ENCODE measurements at places on chromosomes 5 and 9.

- DNase-seq: no peak
Observed at GRCh38 chr9:8653111-8653510, 853.5 kb upstream of the DMAC1 start.

DNA sequence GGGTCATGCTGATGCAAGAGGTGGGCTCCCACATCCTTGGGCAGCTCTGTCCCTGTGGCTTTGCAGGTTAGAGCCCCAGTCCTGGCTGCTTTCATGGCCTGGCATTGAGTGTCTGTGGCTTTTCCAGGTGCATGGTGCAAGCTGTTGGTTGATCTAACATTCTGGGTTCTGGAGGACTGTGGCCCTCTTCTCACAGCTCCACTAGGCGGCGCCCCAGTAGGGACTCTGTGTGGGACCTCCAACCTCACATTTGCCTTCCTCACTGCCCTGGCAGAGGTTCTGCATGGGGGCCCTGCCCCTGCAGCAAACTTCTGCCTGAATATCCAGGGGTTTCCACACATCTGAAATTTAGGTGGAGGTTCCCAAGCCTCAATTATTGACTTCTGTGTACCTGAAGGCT, 150.1 kb downstream of the NNT start:
- DNase-seq: no peak

DNA sequence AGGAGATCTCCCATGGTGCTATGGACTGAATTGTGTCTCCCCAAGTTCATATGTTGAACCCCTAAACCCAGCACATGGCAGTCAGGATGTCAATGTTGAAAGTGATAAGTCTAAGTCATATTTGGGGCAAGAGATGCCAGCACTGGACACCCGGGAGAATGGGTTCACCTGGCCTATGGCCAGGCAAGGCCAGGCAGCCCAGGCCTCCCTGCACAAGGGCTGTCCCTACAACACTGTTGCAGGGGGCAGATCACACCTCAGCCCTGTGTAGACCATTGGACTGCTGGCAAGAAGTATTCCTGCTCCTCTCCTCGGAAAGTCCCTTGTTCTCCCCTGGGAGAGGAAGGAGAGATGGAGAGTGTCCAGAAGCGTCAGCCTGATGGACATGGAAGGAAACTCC, 240.5 kb downstream of the GADD45G start:
- DNase-seq: no peak

DNA sequence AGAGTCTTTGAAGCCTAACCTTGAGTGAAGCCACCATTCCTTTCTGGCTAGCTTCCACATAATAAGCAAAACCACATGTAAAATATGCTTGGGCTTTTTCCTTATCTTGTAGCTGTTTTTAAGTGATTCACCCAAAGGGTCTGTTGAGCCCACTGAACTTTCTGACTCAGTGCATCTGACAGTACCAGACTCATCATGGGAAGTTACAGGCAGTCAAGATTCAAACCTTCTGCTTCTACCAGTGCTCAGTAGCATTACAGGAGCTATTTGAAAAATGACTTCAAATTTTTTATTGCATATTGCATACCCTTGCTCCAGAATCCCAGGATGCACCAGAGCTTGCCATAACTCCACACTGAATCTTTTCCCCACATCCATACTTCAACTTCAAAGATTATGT, 87.5 kb upstream of the PTPRD start:
- DNase-seq: no peak

DNA sequence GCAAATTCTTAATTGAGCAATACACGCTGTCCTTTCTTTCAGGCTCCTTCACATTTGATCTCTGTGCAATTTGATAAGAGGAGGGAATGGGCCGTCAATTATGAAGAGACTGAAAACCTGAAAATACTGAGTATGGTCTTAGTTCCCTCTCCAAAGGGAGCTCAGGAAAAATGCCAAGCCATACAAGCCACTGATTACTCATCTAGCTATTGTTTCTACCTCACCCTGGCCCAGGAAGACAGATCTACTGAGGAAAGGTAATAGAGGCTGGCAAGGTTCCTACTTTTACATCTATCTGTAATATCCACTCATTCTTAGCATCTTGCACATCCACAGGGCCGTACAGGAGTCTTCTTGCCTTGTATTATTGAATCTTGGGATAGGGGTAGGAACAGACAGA, 23.7 kb upstream of the TNC start:
- DNase-seq: no peak

DNA sequence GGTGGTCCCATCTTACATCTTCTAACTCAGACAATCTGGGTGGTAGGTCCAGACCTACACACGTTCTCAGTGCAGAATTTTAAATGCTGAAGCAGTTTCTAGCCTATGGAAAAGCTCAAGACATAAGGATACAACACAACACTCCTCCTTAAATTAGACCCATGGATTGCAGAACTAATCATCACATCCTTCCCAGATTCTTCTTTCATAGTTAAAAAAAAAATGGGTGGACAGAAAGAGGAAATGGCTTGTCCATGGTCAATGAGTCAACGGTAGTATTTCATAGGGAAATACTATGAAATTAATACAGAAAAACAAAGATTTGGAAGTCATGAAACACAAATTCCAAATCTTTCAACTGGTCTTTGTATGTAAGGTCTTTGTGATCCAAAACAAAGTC, 106.9 kb downstream of the PAPPA start:
- DNase-seq: no peak

- DNase-seq: no peak
Observed at GRCh38 chr5:64874753-64875152, 106.0 kb downstream of the CWC27 start.

- DNase-seq: no peak
Observed at GRCh38 chr9:80501635-80502034, 929.9 kb downstream of the TLE4 start.

DNA sequence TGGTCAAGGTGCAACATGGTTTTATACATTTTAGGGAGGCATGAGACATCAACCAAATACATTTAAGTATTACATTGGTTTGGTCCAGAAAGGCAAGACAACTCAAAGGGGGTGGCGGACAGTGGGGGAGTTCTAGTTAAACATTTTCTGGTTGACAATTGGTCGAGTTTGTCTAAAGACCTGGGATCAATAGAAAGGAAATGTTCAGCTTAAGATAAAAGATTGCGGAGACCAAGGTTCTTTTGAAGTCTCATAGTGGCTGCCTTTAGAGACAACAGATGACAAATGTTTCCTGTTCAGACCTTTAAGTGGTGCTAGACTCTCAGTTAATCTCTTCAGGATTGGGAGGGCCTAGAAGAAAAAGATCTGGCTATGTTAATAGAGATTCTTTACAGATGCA, 47.7 kb upstream of the TTC39B start:
- no peak for DNase-seq

GRCh38 chr9:133754187-133754586, 16.0 kb upstream of the SARDH start:
- no peak for DNase-seq

DNA sequence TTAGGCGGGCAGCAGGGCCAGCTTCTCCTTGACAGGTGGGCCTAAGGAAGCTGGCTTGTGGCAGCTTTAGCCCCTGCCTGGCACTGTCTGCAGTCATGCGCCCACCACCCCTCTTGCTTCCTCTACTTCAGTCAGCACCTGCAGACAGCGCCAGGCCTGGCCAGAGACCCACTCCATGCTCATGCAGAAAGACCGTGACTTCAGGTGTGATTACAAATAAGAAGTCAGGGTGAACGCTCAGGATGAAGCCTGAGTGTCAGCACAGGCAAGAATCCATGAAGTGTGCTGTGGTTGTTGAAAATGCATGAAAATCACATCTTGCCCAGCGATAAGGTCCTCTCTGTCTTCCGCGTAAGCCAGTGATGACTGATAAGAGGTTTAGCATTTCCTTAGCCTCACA, 3.4 kb downstream of the CSF2 start:
- DNase-seq: no peak

- DNase-seq: no peak
Observed at GRCh38 chr9:110919609-110920008, 118.7 kb downstream of the LPAR1 start.

DNA sequence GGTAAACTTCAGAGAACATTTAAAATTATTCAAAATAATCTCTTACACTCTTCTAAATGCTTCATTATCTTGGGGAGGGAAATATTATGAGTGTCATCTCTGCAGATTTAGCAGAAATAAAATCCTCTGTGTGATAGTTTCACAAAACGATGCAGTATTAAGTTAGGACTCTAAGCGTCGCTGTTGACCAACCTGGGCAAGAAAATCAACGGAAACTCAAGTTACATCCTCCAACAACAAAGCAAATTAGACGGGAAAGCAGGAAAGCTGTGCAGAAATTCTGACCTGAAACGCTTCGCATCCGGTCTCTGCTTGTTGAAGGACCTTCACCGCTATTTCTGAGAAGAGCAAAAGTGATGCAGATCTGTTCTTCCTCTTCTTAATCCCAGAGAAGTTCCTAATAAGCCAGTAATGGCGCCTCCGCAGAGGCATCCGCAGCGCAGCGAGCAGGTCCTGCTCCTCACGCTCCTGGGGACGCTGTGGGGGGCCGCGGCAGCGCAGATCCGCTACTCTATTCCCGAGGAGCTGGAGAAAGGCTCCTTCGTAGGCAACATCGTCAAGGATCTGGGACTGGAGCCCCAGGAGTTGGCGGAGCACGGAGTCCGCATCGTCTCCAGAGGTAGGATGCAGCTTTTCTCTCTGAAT, at the start of gene PCDHGA6:
PCDHGA6 (plus strand) TSS at position 219 of the 645 bp plus-strand sequence; CDS start at position 412, 193 bp downstream.
- no peak for DNase-seq

DNA sequence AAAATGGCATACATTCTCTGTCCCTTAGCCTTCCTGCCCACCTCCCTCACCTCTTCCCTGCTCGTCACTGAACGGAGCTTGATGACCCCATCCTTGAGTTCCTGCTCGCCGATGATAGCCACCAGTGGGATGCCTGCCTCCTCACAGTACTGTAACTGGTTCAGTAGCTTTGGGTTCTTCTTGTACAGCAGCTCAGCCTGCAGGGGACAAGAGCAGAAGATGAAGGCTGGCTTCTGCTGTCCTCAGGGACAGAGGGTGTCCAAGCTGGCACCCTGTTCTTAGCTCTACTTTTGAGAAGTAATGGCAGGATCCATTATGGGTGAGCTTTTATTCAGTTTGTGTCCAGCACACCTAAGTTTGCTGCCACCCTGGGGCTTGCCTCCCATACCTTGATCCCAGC, 1.3 kb upstream of the DND1 start:
- DNase-seq: no peak

DNA sequence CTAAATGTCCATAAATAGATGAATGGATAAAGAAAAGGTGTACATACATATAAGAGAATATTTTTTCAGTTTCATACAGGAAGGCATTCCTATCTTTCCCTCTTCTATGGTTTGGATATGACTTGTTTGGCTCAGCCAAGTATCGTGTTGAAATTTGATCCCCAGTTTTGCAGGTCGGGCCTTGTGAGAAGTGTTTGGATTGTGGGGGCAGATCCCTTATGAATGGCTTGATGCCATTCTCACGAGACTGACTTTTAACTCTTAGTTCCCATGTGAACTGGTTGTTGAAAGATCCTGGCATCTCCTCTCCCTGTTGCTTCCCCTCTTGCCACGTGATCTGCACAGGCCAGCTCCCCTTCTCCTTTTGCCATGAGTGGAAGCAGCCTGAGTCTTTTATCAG, 421.1 kb upstream of the FTMT start:
- DNase-seq: no peak

DNA sequence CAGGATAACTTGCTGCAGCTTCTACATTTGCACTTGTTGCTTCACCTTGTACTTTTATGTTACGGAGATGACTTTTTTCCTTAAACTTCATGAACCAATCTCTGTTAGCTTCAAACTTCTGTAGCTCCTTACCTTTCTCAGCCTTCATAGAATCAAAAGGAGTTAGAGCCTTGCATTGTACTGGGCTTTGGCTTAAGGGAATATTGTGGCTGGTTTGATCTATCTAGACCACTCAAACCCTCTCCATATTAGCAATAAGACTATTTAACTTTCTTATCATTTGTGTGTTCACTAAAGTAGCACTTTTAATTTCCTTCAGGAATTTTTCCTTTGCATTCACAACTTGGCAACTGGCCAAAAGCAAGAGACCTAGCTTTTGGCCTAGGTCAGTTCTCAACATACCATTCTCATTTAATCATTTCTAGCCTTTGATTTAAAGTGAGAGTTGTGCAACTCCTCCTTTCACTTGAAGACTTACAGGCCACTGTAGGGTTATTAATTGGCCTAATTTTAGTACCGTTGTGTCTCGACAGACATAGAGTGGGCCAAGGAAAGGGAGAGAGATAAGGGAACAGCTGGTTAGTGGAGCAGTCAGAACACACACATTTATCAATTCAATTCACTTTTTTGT, 63.7 kb downstream of the SHOC1 start:
- DNase-seq: no peak

GRCh38 chr9:91711755-91712601, 238.1 kb downstream of the ROR2 start:
- DNase-seq: no peak

GRCh38 chr9:14780693-14781092, 58.2 kb upstream of the CER1 start:
- no peak for DNase-seq

GRCh38 chr5:98763001-98763630, 10.3 kb upstream of the RGMB start:
- no peak for DNase-seq

- DNase-seq: no peak
Observed at GRCh38 chr5:67378256-67378655, 181.7 kb upstream of the CD180 start.

DNA sequence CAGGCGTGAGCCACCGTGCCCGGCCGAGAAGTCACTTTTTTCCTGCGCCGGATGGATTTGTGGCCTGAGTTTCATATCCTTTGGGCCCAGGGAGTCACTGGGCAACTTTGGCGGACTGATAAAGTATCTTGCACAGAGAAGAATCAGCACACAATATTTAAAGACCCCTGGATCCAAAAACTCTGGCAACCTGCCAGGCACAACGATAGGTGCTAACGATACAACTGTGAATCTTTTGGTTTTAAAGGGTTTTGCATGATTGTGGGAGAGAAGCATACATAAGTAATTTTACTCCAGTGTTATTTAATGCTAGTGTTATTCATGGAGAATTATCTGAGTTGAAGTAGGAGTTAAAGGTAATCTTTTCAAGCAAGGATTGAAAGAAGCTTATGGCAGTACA, 85.3 kb downstream of the TAF11L14 start:
- no peak for DNase-seq

GRCh38 chr9:126336736-126337325, 10.2 kb downstream of the MVB12B start:
- DNase-seq: no peak

GRCh38 chr9:3181049-3181953, 337.4 kb upstream of the PUM3 start:
- no peak for DNase-seq

- no peak for DNase-seq
Observed at GRCh38 chr5:89450149-89450538, 567.2 kb upstream of the MEF2C start.

GRCh38 chr5:81003811-81004386, 43.7 kb downstream of the RASGRF2 start:
- DNase-seq: no peak

- DNase-seq: no peak
Observed at GRCh38 chr5:154198611-154199230, 8.2 kb downstream of the GALNT10 start.

DNA sequence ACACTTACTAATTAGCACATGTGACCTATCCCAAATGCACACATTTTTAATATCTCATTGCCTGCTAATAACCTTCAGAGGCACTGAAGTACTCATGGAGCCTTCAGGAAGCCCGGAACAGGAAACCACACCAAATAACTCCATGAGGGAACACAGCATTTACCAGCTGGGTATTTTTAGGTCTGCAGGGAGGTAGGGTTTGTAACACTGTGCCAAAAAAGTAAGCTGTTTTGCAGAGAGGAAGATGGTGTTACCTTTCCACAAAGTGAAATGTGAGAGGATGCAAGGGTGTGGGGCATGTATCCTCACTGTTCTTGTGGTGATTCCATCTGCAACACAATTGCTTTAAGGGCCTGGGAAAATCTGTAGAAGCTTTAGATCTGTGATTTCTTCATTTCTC, 64.4 kb downstream of the NUDT12 start:
- no peak for DNase-seq

Measured in vagina (tissue), 2 donors.